CD8-positive, alpha-beta memory T cell (primary cell): ENCODE measurements at places on chromosomes 11 and 22. TPM values are rescaled to one million over a fixed set of nuclear protein-coding genes. Genes with fewer than 3 reads are reported as not detected.
A peak's percentile ranks its signal among the peaks of the same experiment; 100 is the strongest.

SLCO2B1 gene
- not detected for polyA plus RNA-seq

AIFM3 gene
- polyA plus RNA-seq: not detected

YPEL1 gene
- 27.0 TPM for polyA plus RNA-seq

P4HA3 gene
- not detected for polyA plus RNA-seq

TMEM86A gene
- 0.54 TPM for polyA plus RNA-seq

HIPK3 gene
- 31.6 TPM for polyA plus RNA-seq

EWSR1 gene
- 219 TPM for polyA plus RNA-seq

MTNR1B gene
- not detected for polyA plus RNA-seq

SLC6A5 gene
- polyA plus RNA-seq: not detected

DSCAML1 gene
- polyA plus RNA-seq: not detected

GRCh38 chr11:60169264-60169915, 13.5 kb downstream of the MS4A6A start:
- DNase-seq: no peak

DNA sequence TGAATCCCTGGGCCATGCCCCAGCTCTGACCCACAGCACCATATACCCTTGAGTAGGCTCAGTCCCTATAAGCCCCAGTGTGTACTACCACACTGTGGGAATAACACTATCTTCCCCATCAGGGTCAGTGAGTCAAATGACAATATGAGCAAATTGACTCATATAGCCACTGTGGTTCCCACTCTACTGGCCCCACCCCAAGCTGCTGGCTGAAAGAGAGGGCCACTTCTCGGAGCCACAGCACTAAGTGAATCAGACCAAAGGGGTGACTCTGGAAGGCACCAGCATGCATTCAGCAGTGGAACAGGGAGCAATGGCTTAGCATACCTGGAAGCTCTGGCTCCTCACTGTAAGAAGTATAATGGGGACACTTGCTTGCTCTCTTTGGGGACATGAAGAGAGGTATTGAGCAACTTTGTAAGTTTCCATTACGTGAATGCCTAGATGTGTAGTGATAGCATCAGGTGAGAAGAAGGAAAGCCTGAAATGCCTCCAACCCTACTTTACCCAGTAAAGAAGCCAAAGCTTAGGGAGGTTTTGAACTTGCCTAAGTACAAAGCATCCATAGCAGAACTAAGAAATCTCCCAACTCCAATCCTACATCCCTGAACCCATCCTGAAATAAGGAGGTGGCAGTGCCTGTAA, 13.5 kb downstream of the CD59 start:
- no peak for DNase-seq

- no peak for DNase-seq
Measured at GRCh38 chr11:134541355-134541754, 129.3 kb upstream of the B3GAT1 start.

DNA sequence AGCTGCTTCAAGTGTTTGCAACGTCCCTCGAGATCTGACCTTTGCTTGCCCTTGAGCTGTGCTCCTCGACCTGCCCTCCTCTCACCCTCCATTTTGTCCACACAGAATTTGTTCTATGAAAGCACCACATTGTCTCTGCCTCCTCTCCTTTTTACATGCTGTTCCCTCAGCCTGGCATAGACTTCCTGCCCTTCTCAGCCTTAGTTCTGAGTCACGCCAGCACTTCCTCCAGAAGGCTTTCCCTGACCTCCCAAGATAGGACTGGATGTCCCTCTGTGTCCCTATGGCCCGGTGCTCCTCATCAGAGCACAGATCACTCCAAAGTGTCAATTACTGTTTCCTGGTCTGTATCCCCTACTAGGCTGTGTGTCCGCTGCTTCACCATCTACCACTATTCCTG, 16.2 kb downstream of the JHY start:
- no peak for DNase-seq

GRCh38 chr11:11577932-11578911, 43.6 kb downstream of the GALNT18 start:
- DNase-seq: no peak

DNA sequence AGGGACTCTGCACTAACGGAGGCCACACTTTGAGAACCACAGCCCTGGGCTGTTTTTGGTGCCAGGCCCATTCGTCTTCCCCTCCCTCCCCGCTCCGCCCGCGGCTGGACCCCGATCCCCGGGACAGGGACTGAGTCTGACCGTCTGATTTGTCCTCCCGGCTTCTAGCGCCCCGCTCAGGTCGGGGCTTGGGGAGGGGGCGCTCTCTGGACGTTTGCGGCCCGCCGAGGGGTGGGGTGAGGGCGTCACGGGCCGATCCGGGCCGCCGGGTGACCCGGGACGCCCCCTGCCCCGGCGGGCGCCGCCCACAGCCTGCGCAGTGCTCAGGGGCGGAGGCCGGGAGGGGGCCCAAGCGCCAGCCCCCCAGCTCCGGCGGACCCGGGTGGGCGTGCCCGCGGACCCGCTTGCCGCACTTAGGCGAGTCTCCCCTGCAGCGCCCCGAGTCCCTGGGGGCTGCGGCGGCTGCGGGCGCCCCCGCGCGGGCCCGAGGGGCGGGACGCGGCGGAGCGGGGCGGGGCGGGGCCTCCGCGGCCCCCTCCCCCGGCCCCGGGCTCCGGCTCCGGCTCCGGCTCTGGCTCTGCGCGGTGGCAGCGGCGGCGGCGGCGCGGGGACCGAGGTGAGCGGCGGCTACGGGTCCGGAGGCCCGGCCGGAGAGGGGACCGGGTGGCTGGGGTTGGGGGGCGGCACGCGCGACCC, 33.7 kb upstream of the PRR5 start:
- DNase-seq: peak; percentile 77

GRCh38 chr11:123493349-123494063, 63.4 kb downstream of the GRAMD1B start:
- DNase-seq: no peak

GRCh38 chr11:31824879-31825837, 14.0 kb upstream of the PAX6 start:
- DNase-seq: no peak

- DNase-seq: no peak
Measured at GRCh38 chr11:72391638-72392423, 42.5 kb downstream of the CLPB start.

DNA sequence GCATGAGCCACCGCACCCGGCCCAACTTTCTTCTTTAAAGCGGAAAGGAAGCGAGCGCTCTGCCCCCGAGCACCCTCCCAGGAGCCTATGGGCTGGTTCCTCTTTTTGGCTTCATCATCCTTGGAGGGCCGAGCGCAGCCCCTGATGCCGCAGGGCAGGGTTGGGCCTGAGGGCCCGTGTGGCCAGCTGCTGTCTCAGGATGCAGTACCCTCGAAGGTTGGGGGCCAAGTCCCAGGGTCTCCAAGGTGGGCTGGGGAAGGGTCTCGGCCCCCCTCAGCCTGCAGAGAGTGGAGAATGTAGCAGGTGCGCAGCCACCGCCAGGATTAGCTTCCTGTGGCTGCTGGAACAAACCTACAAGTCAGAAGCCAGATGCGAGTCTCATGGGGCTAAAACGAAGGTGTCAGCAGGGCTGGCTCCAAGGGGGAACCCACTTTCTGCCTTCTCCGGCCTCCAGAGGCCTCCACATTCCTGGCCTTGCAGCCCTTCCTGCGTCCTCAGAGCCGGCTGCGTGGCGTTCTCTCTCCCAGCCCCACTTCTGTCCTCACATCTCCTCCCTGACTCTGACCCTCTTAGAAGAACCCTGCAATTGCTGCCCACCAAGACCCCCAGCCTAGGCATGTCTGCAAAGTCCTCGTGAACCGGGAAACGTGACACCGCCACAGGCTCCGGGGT, 2.9 kb downstream of the PANX2 start:
- no peak for DNase-seq

DNA sequence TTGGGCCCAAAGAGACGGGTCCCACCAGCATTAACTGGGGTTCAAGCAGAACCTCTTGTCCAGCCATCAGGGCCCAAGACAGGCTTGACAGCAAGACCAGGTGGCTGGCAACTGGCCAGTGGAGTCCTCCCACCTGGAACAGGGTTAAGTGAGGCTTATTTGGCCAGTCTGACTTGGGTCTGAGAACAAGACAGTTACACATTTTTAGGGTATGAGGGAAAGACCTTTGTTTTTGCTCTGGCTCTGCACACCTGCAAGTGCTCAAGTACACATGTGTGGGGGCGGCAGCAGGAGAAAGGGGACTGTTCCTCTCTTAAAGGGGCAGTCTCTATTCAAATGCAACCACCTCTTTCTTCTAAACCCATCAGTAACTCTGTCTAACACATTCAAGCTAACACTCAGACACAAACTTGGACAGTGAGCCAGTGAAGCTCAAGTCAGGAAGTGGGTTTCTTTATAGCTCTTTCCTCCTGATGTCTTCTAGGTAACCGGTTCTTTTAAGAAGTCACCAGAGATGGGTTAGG, 116.2 kb downstream of the ETS1 start:
- peak; percentile 79 for DNase-seq

DNA sequence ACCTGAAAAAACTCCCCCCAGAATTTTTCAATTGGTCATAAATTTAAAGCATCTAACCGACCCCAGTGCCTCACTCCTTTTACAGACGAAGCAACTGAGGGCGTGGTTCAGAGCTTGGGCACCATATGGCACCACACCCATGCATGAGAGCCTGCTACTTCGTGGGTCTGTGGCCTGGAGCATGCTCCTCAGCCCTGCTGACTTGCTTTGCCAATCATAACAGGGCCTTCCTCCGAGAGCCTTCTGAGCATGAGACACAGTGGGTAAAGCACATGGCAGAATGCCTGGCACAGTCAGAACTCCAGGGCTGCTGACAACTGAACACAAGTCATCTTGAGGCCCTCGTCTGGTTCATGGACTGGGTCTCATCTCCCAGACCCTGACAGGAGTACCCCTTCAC, 33.3 kb downstream of the HIRA start:
- no peak for DNase-seq

DNA sequence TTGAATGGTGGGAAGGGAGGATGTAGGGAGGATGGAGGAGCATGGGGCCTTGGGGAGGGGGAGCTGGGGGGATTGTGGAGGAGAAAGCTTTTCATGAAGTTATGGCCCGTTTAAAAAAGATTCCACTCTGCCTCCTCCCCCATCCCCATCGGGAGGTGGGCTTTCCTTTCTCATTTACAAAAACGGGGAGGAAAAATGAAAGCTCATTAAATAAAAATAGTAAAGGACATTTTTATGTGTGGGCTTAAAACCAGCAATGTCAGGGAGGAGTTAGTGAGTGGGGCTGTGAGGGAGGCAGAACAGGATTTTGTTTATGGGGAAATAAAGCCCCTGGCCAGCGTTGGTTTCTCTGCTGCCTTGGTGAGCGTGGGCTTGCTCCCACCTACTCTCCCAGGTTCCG, 83.2 kb downstream of the ZBTB16 start:
- no peak for DNase-seq

GRCh38 chr11:3218483-3219280, at the start of gene MRGPRG:
Gene MRGPRG (minus strand): TSS chr11:3218813. CDS start chr11:3218813, 0 bp downstream.
- DNase-seq: no peak

DNA sequence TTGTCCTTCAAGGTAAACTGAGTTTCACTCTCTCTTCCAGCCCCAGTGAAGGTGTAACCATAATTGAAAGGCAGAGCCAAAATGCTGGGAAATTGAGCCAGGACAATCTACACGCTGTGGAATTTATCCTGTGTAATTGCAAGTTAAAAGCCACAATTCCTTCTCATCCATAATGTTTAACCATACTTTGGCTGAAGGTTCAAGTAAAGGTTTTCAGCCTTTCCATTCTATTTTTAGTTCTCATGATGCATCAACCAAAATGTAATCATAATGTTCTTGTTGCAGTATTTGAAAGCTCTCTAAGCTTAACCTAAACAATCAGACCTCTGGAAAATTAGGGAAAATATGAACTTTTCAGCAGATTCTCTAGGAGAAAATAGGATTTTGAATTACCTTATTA, 14.0 kb upstream of the ARHGAP42 start:
- no peak for DNase-seq

DNA sequence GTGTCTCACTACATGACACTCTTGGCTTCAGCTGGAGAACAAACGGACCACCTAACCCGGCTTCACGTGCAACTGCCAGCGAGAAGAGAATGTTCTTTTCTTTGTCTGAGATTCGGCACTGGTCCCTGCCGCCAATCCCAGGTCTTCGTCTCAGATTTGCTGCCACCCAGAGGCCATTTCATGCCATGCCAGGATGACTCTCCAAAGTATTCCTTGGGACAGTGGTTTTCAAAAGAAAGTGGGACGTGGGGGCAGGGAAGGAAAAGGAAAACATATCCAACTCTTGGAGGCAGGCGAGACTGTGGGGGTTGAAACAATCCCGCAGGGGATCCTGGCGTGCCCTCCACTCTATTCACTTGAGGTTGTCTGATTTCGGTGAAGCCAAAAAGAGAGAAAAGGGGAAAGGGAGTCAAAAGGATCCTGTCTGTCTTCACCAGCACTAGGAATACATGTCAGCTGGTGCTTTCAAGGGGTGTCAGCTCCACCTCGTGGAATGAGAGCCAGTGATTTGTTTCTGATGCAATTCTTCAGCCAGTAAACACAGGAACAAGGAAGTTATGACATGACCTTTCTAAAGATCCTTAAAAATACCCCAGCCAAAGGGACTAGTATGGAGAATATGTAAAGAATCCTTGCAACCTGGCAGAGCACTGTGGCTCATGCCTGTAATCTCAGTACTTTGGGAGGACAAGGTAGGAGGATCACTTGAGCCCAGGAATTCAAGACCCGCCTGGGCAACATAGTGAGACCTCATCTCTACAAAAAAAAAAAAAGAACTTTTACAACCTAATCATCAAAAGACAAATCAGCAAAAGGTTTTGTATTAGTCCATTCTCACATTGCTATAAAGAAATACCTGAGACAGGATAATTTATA, 41.0 kb upstream of the APLNR start:
- DNase-seq: no peak

GRCh38 chr11:121445071-121445768, 6.9 kb upstream of the SORL1 start:
- DNase-seq: no peak

- DNase-seq: no peak
Measured at GRCh38 chr11:71986131-71986530, 12.6 kb upstream of the IL18BP start.

DNA sequence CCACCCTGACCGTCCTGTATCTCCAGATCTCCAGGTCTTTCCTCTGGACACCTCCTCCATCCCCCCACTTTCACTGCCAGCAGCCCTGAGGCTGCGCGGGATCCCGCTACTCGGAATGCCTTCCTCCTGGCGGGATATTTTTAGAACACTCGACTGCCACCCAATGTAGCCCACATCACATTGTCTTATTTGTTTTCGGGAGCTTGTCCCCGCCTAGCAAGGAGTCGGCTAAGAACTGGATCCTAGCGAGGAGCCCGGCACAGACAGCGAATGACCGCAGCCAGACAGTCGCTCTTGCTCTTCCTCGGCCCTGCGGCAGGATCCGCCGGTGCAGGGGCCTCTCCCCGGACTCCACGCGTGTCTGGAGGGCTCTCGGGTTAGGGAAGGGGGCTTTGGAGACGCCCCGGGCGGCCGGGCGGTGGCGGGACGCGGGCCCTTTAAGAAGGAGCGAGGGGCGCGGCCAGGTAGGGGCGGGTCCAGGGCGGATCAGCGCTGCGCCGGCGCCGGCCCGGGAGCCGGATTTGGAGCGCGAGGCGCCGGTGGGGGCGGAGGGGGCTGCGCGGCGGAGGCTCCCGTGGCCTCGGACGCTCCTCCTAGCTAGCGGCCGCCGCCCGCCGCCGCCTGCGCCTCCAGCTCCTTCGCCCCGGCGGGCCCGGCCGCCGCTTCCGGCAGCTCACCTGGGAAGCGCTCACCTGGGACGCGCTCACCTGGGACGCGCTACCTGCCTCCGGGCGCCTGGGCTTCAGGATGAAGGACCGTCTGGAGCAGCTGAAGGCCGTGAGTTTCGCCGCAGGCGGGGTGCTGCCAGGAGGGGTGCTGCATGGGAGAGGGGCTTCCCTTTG, at the start of gene STX3:
Gene STX3 (plus strand): TSS at position 518 of the 842 bp plus-strand sequence. CDS start 230 bp downstream, at position 748.
- DNase-seq: peak; percentile 78
